ENCODE measurements at places on chromosomes 6 and 20.

DNA sequence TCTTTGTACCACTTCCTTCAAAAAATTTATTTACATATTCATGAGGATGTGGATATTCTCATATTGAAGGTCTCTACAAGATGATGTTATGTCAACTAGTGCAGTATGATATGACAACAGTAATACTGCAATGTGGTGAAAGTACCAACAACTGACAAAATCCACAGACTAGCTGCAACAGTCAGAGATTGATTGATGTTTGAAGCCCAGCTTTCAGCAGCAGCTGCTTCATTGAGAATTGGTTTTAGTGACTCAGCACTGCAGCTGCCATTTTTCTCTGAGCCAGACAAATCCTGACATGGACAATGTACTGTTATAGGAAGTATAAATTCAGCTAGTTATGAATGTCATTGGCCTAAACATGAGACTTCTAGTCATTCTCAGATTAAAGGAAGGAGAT is 53.8 kb downstream of the PKIB start:
- DNase-seq: no peak

GRCh38 chr20:25525867-25526266 is 59.5 kb downstream of the NINL start:
- no peak for DNase-seq

DNA sequence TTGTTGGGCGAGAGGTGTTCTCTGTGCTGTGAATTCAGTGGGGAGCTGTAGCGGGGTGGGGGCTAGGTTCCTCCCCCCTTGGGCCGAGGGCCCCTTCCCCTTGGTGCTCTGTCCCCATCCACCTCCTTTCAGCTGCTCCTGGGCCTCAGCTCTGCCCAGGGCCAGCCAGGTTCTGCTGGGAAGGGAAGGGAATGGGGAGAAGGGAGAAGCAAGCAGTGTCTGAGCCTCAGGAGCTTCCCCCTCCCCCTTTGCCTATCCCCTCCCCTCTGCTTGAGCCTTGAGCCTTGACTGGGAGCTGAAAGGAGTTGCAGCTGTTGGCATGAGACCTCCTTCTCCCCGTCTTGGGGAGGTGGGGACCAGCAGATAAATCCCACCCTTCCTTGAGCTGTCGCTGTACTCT is 576 bp upstream of the RRP36 start:
- DNase-seq: no peak

GRCh38 chr20:63382551-63383300 is 21.6 kb upstream of the CHRNA4 start:
- DNase-seq: no peak

DNA sequence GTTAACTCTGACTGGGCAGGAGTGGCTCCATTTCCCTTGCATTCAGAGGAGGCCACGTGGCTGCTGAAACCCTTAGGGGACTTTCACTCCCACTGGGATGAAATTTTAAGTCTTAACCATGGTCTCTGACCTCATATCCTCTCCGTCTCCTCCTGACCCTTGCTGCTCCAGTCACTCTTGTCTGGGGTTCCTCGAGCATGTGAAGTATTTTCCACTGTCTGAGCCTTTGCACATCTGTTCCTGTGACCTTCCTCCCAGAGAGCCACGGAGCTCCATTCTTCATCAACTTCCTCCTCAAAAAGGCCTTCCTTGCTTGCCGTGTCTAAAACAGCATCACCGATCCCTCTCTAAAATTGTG is 153.0 kb upstream of the UST start:
- no peak for DNase-seq

GRCh38 chr6:143123081-143123480 is 62.4 kb downstream of the AIG1 start:
- DNase-seq: no peak

DNA sequence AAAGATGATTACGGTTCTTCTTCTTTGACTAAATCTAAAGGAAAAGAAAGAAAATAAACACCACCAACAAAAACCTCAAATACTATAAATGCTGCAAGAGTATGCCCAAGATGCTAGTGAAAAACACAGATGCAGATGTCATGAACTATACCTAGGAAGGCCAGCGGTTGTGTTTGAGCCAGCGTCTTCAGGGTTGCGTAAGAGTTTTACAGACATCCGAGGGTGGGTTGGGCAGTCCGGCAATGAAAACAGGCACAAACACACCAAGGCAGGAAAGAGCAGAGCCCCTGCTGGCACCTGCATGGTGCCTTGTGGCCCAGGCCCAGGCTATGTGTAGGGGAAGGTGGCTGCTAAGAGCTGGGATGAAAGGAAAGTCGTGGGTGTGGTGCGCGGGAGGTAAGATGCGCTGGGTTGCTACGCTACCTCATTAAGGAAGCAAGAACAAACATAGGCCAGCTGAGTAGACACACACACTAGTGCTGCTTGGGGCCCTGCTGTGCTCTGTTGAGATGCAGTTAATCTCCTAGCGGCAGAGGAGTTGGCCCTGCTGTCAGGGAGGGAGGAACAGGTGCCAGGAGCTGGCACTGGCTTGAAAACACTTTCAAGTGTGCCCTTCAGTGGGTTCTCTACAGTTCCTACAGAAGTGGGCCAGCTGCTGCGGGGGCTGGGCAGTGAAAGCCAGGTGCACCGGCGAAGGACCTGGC is 170.2 kb upstream of the PLN start:
- DNase-seq: no peak

DNA sequence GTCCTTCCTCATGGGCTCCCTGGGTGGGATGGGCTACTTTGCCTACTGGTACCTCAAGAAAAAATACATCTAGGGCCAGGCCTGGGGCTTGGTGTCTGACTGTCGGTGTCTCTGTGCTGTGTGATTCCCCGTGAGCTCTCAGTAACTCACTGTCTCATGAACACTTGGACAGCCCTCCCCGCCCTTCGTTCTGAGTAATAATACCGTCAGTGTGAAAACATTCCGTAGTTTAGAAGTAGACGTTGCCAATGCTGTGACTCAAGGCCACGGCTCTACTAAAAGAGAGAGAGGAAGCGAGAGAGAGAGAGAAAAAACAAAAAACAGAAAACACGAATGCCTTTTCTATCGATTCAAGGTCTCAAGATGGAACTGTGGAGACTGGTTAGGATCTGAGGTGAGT is 31.8 kb downstream of the FITM2 start:
- DNase-seq: no peak

GRCh38 chr20:53625311-53626129 is 31.9 kb upstream of the ZNF217 start:
- DNase-seq: no peak

- DNase-seq: no peak
Measured at GRCh38 chr6:70222439-70222749, 80.5 kb downstream of the COL9A1 start.

DNA sequence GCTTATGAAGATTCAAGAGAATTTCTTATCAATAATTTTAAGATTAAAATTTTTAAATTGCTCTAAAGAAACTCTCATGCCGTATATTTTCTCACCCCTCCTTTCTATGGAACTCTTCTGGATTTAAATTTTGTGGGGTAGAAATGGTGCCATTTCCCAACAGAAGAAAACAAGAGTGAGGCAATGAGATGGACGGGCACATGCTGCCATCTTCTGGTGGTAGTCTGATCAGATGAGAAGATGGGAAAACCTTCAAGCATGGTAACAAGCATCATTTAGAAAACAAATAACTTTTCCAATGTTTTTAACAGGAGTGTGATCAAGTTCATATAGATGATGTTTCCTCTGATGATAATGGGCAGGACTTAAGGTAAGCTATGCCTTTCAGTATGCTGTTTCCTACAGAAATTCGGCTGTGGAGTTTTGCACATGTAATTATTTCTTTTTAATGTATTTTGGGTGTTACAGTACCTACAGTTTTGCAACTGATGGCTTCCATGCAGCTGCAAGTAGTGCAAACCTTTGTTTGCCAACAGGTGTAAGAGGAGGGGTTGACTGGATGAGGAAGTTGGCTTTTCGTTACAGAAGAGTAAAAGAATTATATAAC is 271.4 kb downstream of the EYA4 start:
- DNase-seq: no peak

- no peak for DNase-seq
Measured at GRCh38 chr6:170027647-170028043, 263.2 kb downstream of the DLL1 start.

DNA sequence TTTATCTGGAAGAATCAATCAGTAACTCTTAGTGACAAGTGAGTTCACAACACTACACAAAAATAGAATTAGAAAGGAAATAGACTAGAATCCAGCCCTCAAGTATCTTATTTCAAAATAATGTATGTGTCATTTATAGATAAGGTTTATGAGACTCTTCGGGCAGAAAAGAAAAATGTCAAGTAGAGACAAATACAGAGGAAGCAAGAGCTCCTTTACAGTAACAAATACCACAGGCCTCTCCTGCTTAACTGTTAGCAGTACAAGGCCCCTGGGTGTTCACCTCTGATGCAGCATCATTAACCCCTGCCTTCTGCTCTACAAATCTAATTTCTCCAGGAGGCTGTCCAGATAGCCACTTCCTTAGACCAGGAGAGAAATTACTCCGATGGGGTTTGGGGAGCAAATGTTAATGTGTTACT is 76.7 kb downstream of the UBE3D start:
- no peak for DNase-seq

DNA sequence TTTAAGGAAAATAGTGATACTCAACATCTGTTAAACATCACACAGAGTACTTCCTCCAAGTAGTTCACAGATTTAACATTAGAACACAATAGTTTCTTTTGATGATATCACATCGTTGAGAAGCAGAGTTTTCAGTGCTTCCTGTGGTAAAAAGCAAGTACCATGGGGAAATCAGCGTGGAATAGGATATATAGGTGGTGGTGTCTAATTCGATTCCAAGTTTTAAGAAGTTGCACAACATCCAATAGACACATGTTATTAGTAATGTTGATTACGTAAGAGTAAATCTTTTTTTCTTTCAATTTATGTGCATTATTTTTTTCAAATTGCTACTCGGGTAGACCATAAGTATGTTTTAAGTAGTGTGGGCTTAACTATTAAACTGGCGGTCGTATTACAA is 360.7 kb downstream of the NKAIN2 start:
- no peak for DNase-seq

DNA sequence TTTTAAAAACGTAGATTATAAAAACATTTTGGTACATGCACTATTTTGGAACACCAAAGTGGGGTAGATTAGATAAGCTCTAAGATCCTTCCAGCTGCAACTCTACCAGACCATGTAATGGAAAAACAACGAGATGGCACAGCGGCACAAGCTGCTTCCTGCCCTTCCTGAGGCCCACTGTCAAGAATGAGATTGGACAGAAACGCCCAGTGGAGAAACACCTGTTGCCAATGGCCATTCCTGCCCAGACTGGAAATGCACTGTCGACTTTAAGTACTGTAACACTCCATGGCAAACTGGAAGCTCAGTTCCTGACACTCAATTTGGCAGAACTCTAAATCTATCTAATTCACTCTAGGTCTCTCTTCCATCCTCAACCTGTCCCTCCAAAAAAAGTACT is 21.4 kb downstream of the EDEM2 start:
- no peak for DNase-seq

- DNase-seq: no peak
Measured at GRCh38 chr6:24340998-24341938, 16.6 kb downstream of the DCDC2 start.

DNA sequence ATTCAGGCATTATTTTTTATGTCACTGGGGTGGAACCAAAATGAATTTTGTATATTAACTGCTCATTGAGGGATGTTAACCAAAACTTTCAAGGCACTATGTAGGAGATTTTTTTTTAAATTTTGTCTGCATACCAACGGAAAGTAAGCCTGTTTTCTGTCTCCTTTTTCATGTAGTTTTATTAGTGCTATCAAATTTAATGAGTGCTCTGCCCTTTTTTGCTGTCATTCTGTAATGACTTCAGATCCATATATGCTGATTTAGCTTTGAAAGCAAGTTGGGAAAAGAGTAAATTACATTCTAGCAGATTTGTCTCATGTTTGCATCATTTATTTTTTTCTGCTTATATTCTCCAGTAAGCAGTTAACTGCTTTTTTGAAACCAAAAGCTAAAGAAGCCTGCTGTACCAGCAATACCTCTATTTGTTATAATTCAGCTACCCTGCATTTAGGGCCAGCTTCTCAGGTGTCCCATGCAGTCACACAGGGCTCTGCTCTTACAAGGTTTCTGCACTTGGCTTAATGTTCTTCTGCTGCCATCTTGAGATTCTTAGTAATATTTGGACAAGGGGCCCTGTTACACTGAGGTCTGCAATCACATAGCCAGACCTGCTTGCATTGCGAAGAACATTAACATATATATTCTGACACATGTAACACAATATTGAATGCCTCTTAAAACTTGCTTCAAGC is 429.0 kb downstream of the UTRN start:
- DNase-seq: no peak

- DNase-seq: no peak
Measured at GRCh38 chr6:163338671-163339405, 75.7 kb upstream of the QKI start.

DNA sequence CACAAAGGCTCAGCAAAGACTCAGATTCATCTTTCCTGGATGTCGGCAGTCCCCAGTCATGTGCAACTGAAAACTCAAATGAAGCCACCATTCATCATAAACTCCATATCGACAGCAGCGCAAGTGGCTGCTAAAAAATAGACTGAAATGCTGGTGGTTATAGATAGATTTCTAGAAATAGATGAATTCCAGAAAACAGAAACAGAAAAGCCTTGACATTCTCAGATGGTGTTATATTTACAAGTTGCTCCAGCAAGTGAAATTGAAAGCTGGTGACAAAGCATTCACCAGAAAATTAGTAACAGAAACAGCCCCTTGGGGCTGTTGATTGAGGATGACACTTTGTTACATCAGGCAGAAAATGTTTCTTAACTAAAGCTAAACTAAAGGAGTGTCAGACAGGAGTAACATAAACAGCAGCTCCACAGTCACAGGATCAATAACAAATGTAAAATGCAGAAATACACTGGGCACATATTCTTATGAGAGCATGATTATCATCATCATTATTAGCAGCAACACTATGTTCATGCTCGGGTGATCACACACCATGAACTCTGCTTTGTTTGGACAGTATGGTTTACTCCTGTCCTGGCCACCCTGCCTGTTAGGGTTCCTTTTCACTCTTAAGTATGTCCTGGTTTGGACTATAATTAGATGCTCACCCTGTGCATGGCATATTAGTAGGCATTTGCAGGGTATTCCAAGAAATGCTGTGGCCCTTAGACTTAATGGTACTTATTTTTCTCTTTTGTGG is 36.4 kb upstream of the SLC35F1 start:
- DNase-seq: no peak

DNA sequence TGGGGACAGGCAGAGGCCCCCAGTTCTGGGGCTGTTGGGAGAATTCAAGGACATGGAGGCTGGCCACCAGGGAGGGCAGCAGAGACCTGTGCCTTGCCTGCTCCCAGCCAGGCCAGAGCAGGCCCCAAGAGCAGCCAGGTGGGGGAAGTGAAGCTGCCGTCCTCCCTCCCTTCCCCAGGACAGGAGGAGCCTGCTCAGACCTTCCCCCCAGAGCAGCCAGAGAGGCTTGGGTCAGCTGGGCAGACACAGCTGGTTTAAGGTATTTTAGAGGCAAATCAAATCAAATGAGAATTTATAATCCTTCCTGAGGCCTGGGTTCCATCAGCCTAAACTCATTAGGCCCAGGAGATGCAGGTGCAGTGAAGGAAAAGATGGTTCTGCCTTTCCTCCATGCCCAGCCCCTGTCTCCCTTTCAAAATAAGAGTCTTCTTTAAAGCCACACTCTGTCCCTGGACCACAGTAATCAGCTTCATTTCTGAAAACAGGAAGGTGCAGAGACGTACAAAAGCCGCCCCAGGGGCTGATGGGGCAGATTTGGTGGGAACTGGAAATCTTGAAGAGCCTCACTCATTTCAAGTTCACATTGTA is 21.7 kb downstream of the BMP7 start:
- no peak for DNase-seq

- no peak for DNase-seq
Measured at GRCh38 chr6:24908650-24909035, 27.1 kb downstream of the RIPOR2 start.

- no peak for DNase-seq
Measured at GRCh38 chr6:134090591-134090990, 38.2 kb upstream of the SLC2A12 start.
